ENCODE measurements at places on chromosomes 2 and 18.

DNA sequence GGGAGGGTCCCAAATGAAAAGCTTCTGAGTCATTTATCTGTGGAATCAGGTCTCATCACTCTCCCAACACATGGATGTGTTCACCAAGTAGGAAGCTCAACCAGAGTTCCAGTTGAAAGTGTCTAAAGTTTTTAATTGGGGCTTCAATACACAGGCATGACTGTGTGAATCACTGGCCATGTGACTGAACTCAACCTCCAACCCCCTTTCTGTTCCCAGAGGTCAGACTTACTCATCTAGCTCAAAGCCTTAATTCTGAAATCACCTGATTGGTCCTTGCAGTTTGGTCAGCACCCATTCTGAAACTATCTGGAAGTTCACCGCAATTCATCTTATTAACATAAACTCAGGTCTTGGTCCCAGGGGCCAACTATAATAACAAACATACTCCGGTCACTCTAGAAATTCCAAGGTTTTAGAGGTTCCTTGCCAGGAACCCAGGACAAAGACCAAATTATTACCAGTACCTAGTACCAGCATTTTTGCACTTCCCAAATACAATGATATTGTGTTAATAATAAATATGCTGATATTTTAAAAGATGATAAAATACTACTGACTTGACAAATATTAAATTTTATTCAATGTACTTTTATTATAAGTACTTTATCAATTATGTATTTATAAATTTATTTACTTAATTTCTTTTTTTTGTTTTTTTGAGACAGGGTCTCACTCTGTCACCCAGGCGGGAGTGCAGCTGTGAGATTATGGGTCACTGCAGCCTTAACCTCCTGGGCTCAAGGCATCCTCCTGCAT lies 10.7 kb upstream of the RBM45 start:
- DNase-seq, result peak; percentile 13

DNA sequence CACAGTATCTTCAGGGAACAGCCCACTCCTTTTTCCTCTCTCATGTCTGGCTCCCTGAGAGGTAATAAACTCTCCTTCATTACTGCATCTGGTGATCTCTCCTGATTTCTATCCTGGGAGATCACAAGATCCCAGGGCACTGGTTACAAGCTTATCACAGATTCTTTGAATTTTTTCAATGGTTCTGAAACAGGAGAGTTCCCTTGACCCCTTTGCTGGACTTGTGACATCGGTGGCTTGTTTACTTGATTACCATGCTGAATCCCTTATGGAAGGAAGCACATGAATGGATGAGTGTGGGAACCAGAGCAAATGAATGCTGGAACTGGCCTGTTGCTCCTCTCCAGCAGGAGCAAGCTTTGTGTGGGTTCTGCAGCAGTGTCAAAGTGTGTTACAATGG lies 67.2 kb upstream of the HNMT start:
- no peak for DNase-seq

GRCh38 chr2:65450810-65451209 lies 18.4 kb upstream of the SPRED2 start:
- no peak for DNase-seq

- no peak for DNase-seq
Observed at GRCh38 chr18:3538456-3538855, 88.5 kb downstream of the TGIF1 start.

GRCh38 chr2:42249284-42249683 lies 80.1 kb downstream of the EML4 start:
- DNase-seq, result no peak
